ENCODE measurements at places on chromosomes 1 and 21.

- no peak for DNase-seq
These were observed 121.6 kb downstream of the GLIS1 start for GRCh38 chr1:53617382-53617781.

DNA sequence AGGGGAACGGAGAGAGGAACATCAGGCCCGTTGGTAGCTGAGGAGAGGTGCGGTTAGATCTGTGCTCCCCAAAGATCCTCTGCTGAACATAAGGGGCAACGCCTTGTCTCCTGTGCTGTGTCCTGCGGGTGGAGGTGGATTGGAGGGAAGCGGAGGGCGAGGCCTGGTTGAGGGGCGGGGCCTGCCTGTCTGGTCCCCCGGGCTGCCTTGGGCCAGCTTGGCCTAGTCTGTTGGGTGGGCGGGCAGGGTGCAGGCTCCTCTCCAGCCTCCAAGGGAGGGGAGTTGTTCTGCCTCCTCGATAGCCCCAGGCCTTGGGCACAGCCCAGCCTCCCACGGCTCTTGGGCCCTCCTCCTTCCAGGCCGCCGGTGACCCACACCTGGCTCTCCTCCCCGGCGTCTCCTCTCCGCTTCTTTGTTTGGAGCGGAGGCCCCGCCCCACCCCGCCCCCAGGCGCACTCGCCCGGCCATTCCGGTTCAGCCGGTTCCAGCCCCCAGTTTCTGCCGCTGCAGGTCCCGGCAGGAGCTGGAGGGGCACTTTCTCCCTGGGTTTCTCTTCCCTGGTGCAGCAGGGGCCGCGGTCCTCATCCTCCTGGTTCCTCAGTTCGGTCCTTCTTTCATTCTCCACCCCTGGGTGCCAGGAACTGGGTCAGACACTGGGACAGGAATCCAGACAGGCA is 19.4 kb downstream of the PTPRF start:
- DNase-seq, result peak; percentile 96

- peak; percentile 7 for DNase-seq
These were observed 841.2 kb upstream of the ADGRL4 start for GRCh38 chr1:79847700-79848099.

GRCh38 chr1:235417086-235417697 is 50.0 kb downstream of the TBCE start:
- DNase-seq, result peak; percentile 10

GRCh38 chr21:18153063-18153462 is 91.6 kb upstream of the CHODL start:
- no peak for DNase-seq

DNA sequence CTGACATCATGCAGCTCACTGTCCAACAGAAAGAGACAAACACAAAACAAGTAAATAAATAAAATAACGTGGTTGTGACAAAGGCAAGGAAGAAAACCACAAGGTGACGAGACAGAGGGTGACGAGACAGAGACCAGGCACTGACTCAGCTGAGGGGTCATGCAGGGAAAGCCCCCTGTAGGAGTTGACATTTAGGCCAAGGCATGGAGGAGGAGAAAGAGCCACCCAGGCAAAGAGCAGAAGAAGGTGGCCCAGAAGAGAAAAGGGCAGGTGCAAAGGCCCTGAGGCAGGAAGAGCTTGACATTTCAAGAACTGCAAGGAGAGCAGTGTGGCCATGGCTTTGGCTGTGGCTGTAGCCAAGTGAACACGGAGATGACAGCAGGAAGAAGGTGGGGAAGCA is 65.1 kb upstream of the ID3 start:
- DNase-seq, result no peak

DNA sequence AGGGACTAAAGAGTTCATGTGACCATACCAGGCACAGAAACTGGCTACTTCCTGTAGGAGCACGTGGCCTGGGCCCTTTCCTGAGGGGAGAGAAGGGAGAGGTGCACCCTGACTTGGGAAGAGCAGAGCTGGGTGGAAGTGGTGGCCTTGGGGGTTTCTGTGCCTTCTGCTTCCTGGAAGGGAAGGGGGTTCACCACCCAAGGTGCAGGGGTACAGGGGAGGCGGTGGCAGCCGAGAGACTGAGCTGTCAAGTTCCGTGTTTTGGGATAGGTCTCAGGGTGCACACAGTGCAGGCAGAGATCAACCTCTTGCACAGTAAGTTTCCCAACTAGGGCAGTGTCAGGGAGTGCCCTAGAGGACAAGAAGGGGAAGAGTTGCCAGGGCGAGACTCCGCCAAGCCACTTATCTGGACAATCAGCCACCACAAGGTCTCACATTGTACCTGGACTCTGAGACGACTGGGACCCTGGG is 10.1 kb downstream of the HECTD3 start:
- DNase-seq, result peak; percentile 6

GRCh38 chr1:89942825-89943658 is 51.9 kb upstream of the ZNF326 start:
- DNase-seq, result no peak

DNA sequence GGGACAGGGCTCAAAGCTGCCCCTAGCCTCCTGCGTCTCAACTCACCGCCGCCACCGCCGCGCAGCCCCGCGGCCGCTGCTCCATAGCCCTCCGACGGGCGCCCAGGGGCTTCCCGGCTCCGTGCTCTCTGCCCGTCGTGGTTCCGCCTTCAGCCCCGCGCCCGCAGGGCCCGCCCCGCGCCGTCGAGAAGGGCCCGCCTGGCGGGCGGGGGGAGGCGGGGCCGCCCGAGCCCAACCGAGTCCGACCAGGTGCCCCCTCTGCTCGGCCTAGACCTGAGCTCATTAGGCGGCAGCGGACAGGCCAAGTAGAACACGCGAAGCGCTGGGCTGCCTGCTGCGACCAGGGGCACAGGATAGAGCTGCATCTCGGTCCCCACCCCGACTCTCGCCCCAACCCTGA is at the start of gene TNFRSF25:
Gene TNFRSF25, minus strand, starts transcription at position 151 of the 400 bp plus-strand sequence. Its CDS starts 66 bp downstream, at position 85.
- no peak for DNase-seq

DNA sequence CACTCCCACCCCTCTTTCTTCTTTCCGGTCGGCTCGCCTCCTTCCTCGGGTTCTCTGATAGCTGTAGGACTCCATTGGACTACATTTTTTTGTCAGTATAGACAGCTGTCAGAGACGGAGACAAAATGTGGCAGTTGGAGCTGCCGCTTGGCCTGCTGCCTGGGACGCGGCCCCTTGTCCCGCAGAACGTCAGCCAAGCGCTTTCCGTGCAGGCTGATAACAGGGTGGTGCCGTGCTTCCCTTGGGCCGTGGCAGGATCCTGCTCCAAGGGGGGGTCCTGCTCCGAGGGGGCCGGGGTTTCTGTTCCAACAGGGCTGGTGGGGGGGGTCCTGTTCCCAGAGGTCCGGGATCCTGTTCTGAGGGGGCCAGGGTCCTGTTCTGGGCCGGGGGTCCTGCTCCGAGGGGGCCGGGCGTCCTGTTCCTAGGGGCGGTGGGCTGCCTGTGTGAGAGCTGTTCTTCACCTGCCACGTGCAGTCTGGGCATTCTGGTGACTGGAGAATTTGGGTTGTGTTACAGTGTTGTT is 4.9 kb downstream of the SKI start:
- no peak for DNase-seq

DNA sequence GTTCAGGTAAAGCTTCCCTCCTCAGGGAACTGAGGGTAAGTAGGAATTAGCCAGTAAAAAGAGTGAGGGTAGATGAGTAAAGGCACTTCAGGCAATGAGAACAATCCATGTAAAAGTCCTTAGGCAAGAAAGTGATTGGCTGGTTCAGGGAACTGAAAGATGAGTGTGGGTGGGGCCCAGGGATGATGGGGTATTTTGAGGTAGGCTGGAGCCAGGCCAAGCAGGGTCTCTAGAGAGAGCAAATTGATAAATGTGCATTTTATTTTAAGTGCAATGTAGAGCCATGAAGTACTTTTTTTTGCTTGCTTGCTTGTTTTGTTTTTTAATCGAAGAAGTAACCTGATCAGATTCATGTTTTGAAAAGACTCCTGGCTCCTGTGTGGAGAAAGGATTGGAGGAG is 26.5 kb downstream of the OSBPL9 start:
- peak; percentile 64 for DNase-seq

DNA sequence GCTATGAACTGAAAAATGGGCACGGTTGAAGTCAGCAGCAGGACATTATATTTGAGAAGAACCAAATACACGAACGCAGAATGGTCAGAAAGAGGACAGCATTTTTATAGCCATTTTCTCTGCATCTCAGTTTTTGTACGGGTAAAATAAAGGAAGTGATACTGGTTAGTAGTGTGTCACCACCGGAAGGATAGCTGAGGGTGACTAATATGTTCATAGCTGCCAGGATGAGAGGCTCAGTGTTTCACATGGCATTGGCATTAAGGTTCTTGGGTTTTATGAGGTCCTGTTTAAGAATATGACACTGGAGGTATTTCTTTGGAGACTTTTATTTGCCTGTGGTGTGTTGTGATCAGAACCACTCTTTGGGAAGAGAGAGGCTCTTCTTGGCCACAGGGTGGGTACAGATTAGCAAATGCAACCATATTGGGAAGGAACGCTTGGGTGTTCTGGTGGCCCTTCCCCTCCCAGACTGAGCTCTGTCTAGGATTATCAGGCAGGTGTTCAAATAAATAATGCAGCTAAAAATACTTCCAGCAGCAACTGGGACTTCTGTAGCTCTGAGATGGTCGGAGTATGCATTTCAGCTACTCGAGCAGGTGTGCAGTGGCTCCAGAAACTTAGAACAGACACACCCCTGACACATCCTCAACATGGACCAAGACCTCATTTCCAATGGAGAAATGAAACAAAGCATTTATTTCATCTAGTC is 158.2 kb downstream of the PBX1 start:
- DNase-seq, result no peak

DNA sequence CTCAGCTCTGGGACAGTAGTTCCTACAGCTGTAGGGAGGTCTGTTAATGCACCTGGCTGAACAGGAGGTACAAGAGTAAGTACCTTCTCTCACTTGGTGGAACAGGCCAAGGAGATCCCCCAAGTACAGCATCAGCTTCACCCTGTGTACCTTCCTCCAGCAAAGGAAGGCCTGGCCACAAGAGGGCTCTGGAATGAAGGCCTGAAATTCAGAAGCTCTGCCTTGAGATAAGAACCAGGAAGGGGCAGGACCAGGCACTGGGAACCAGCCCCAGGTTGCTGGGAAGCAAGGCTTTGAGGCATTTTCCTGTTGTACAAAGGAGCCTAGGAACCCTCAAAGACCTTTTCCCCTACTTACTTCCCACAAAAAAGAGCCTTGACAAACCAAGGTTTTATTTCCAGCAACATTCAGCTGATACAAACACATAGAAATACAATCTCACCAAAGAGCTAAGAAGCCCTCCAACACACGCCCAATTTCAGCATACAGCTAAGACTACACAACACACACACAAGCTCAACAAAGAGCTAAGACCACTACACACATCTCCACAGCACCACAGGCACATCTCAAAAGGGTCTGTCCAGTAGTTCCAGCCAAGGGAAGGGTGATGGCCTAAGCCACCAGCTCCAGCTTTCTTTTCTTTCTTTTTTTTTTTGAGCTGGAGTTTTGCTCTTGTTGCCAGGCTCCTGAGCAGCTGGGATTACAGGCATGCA is 23.5 kb downstream of the F11R start:
- no peak for DNase-seq

- DNase-seq, result no peak
These were observed 63.6 kb downstream of the DNM3 start for GRCh38 chr1:171904778-171905450.

GRCh38 chr1:54127594-54128300 is 25.1 kb downstream of the CDCP2 start:
- DNase-seq, result no peak

- peak; percentile 52 for DNase-seq
These were observed 60.8 kb downstream of the FASLG start for GRCh38 chr1:172719694-172720138.

GRCh38 chr1:161298116-161298515 is 11.7 kb downstream of the MPZ start:
- DNase-seq, result no peak

GRCh38 chr1:161182214-161182613 is 4.9 kb upstream of the B4GALT3 start:
- DNase-seq, result no peak

GRCh38 chr1:86356247-86356646 is 39.9 kb downstream of the ODF2L start:
- no peak for DNase-seq

DNA sequence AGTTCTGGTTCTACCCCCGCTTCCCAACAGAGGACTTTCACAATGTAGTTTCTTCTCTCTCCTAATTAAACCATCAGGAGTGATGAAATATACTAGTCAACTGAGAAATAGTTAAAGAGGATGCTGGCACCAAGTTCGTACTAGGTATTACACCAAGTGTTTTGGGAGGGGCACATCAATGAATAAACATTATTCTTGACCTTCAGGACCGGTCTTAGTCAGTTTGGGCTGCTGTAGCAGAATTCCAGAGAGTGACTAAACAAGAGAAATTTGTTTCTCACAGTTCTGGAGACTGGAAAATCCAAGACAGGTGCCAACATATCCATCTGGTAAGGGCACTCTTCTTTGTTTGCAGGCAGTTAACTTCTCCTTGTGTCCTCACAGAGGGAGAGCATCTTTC is 103.8 kb downstream of the SPATA17 start:
- DNase-seq, result no peak

GRCh38 chr1:172453153-172453545 is 9.3 kb upstream of the PIGC start:
- DNase-seq, result no peak

DNA sequence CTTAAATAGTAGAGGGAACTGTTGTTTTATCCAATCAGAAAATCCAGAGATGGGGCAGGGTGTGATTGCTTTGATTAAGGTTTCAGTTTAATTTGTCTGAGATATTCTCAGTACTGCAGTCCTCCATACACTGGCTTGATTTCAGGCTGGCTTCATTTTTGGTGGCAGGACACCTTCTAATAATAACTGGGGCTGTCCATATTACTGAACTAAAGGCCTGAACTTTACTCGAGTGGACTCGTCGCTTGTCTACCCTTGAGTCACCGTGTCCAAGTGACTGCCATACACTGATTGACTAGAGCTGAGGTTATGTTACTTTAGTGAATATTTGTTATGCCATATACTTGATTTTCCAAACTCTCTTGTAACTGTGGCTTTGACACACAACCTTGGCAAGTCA is 228.8 kb downstream of the DNAH14 start:
- no peak for DNase-seq

DNA sequence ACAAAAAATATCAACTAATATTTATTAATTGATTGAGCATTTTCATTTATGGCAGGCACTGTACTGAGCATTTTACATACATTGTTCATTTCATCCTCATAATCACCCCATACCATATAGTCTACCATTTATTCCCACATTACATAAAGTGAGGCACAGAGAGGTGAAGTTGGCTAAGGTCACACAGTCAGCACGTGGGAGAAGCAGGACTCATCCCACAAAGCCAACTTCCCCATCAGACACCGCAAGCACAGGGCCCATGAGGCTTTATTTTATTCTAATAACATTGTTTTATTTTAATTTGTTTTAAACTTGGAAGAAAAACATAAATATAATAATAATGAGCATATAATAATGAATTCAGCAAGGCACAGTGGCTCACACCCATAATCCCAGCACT is 43.1 kb upstream of the CAPZB start:
- no peak for DNase-seq

DNA sequence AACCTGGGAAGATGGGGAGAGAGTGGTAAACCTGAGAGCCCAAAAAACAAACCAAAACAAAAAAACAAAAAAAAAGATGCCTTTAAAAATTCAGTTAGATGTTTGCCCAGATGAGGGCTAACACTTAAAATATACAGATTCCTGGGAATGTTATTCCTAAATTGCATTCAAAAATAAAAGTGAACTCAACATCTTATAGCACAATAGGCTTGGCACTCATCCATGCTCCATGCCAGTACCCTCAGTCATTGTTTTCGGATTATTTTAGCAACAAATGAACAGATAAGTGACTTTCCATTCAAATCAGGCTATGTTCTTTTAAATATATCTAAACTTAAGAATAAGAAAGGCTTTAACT is 3.7 kb downstream of the ATP1A1 start:
- DNase-seq, result no peak

- no peak for DNase-seq
These were observed 22.2 kb upstream of the EIF4G3 start for GRCh38 chr1:21198929-21199328.

Data from NCI-H1417 (cell line).